DMS79 (cell line): ENCODE measurements at places on chromosomes 2 and 18.

DNA sequence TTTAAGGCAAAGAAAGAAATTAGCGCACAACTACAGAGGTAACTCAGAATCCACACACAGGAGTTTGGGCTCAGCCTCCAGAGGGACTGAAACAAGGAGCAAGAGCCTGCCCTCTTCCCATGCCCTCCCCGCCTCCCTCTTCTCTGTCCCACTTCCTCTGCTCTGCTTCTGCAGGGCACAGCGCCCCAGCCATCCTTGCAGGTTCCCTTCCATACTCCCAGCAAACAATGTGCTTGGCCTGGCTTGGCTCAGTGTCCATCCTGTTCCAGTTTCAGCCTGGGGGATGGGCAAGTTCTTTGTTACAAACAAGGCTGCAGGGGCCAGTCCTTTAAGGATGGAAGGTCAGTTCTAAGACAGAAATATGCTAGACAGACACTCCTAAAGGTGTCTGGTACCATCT lies 133.5 kb downstream of the CDH20 start:
- DNase-seq, result no peak

- DNase-seq, result no peak
These were observed 2.4 kb downstream of the GFPT1 start for GRCh38 chr2:69384618-69385081.

- no peak for DNase-seq
These were observed 194.3 kb downstream of the MTX2 start for GRCh38 chr2:176463546-176463945.

DNA sequence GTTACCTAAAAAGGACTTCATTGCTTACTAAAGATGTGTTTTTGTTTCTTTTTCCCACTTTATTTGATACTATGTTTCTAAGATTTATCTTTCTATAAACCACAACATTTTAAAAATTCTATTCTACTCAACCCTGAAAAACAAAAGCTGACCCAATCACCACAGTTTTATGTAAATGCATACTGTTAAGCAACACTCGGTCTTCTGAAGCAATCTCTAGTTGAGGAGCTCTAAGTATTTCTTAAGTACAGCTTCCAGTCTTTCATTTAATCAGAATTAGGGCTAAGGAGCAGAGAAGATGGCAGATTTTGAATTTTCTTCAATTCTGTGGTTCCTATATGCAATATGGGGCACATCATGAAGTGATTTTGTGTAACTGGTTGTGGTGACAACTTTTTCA lies 72.2 kb upstream of the SLC4A10 start:
- DNase-seq, result no peak

GRCh38 chr2:85796341-85797262 lies 42.8 kb downstream of the ATOH8 start:
- DNase-seq, result no peak

- DNase-seq, result no peak
These were observed 1.7 kb downstream of the ROCK2 start for GRCh38 chr2:11342551-11343367.

DNA sequence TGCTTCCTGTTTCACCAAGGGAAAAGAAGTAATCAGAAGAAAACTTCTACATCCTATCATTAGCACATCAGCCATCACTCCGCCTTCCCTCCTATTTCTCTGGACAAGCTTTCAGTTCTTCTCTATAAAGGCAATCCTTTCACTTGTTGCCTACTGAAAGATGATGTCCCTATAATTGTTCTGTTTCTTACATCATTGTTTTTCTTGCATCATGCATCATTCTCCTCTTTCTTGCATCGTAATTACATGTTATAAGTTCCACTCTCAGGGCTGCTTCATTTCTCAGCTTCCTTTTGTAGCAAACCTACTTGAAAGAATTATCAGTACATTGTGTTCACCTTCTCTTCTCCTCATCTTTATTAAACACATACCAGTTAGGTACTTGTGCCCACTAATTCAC lies 7.2 kb downstream of the SLC30A6 start:
- no peak for DNase-seq

DNA sequence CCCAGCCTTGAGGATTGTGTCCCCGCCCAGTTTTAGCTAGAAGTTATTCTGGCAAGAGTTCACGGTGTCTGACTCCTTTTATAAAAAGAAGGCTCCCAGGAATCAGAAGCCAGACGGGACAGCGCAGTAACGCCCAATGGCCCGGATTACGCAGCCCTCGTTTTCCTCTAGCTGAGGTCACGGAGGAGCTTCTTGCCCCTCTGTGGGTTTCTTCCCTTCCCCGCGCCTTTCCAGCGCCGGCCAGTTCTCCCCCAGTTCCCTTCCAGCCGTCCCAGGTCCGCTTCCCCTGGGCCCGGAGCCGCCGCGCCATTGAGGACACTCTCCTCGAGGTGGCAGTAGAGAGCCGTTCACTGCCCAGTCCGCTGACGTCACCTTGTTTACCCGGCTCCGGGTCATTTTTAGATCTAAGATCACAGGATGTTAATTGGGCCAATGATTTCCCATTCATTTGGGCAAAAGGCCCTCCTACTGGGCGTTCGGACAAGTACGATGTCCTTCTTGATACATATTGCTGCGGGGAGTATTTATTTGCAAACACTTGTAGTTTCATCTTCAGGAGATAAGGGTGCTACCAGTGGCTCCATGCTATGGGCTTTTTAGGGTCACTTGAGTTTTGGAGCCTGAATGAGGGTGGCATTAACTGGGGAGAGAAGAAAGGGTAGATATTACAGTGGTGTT lies 81.5 kb upstream of the PPM1B start:
- DNase-seq, result peak; percentile 56

DNA sequence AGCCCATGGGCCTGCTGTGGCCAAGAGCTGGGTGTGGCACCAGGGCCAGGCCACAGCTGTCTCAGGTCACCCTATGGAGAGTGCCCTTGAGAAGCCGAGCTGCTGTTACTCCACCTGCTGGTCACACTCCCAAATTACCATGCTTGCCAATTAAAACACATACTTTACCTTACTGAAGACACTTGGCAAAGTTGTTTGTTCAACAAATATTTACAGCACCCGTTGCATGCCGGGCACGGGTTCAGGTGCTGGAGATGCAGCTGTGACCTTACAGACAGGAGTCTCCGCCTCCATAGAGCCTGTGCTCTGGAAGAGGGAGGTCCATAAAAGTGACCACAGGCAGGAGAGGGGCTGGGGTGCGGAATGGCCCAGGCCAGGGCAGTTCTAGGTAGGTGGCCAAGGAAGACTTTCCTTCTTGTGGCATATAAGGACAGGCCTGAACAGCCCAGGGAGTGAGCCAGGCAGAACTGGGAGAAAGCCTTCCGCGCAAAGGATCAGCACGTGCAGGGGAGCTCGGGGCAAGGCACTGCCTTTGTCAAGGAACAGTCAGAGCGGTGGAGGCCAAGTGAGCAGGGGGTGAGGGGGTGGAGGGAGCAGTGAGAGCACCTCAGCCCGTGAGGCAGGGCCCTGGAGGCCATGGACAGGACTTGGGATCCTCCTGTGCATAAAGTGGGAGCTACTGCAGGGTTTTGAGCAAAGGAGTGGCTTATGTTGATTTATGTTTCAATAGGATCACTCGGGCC lies 23.6 kb upstream of the RBM44 start:
- no peak for DNase-seq

GRCh38 chr2:198478361-198478760 lies 674.0 kb downstream of the PLCL1 start:
- DNase-seq, result no peak

GRCh38 chr2:7963787-7964186 lies 718.1 kb upstream of the ID2 start:
- no peak for DNase-seq

GRCh38 chr2:20107776-20108175 lies 56.3 kb upstream of the LAPTM4A start:
- DNase-seq, result no peak

- no peak for DNase-seq
These were observed 6.6 kb downstream of the NTSR2 start for GRCh38 chr2:11663427-11663826.

DNA sequence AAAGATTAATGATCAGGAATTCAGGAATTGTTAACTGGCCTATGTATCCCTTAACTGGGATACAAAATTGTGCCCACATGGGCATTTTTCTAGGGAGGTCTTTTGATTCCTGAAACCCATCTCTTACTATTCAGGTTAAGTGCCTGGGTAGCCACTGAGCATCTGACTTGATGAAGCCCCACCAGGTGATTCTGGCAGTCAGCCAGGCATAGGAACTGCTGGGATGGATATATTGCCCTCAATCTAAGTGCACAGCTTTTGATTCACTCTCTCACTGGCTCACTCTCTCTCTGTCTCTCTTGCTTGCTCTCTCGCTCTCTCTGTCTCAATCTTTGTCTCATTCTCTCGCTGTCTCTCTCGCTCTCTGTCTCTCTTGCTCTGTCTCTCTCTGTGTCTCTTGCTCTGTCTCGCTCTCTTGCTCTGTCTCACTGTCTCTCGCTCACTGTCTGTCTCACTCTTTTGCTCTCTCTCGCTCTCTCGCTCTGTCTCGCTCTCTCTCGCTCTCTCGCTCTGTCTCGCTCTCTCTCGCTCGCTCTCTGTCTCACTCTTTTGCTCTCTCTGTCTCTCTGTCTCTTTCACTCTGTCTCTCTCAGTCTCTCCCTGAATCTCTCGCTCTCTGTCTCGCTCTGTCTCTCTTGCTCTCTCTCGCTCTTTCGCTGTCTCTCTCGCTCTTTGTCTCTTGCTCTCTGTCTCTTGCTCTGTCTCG lies 22.3 kb downstream of the INPP1 start:
- DNase-seq, result no peak

DNA sequence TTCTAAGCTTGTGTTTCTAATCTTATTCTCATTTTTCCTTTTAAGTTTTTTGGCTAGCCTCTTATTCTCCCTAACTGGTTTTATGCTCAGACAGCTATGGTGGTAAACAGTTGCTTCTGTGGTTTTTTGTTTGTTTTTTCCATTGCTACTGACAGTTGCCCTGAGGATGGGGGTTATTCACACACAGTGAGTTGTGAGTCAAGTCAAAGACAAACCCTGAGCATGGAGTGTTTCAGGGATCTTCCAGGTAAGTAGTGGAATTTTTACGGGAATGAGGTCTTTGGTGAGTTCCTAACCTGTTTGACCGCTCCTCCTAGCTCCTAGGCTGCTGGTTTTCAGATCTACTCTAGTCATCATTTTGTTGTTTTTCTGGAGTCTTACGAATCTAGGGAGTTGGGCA lies 162.8 kb downstream of the ZNF407 start:
- no peak for DNase-seq

- no peak for DNase-seq
These were observed 9.7 kb downstream of the PROKR1 start for GRCh38 chr2:68653034-68653433.

- no peak for DNase-seq
These were observed 142.0 kb upstream of the SPOPL start for GRCh38 chr2:138359532-138359931.

DNA sequence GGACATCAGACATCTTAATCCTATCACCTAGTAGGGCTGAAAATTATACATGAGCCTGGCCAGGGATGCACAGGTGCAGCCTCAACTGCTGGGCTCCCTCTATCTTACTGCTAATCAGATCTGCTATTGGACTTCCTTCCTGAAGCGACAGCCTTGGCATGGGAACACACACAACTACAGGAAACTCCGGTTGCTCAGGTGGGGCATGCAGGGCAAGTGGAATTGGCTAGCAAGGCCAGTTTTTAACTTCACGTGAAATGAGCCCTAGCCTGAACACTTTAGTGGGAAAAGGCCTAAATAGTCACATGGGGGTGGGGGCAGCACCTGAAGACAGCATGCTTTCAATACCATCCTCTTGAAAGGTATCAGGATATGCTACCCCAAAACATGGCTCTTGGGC lies 147.9 kb upstream of the NCKAP5 start:
- DNase-seq, result no peak

GRCh38 chr2:23550553-23550952 lies 165.6 kb downstream of the KLHL29 start:
- DNase-seq, result no peak

DNA sequence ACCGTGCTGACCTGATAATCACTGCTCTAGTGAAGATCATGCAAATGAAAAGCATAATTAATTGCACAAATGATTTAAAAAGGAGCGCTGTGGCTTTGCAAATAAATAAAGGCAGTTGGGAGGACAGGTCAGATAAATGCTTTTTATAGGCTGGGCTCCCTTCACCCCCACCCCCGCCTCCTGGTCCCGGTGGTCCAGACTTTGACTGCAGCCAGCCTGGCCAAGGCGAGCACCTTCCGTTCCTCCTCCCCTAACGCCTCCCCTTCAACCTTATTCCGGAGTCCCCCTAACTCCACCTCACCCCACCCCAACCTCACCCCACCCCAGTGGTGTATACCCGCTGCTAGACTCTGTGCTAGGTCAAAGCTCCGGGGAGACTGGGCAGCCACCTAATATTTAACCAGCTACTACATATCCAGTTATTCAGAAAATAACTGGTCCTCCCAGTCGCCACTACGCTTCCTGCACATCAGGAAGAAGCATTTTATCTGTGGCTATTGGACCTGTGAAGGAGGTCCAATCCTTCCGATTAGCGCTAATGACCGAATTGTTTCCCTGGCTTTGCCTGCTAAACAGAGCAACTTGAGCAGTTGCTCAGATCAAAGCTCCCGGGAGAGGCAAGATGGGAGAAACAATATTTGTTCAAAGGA lies 3.7 kb upstream of the SP9 start:
- DNase-seq, result no peak

- no peak for DNase-seq
These were observed 32.2 kb upstream of the SPRED2 start for GRCh38 chr2:65464604-65465003.

DNA sequence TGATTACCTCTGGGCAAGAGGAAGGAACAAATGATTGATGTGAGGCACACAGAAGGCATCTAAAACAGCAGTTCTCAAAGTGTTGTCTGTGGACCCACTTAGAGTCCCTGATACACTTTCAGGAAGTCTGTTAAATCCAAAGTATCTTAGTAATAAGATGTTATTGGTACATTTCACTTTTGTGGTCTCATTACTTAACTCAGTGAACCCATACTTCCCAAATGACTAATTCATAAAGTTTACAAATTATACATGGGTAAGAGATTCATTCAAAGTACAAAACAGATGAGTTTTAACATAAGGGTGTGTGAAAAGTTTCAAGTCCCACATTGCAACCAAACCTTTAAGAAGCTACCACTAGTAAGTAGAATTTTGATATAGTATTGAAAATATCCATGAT lies 440.5 kb downstream of the NUP35 start:
- no peak for DNase-seq

GRCh38 chr2:8525582-8526402 lies 156.1 kb upstream of the ID2 start:
- DNase-seq, result peak; percentile 92

DNA sequence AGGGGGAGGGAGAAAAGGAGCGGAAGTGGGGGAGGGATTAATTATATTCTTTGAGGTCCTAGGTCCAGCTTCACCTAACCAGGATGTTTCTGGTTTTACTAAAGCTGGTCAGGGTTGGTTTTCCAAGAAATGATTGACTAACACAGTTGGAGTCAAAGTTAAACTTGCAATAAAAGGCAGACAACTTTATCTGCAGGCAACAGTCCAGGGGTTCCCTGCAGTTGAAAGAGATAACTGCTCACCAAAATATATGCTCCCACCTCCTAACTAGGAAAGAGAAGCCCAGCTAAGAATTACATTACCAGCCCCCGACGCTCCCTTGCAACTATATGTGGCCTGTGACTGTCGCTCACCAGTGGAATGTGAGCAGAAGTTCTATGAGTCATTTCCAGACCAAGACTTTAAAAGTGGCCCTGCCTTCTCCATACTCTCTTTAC lies 140.0 kb upstream of the PKDCC start:
- DNase-seq, result no peak
